Omental fat pad (tissue), 4 donors: ENCODE measurements at places on chromosomes 6 and 20.
A peak's percentile ranks its signal among the peaks of the same experiment; 100 is the strongest.

DNA sequence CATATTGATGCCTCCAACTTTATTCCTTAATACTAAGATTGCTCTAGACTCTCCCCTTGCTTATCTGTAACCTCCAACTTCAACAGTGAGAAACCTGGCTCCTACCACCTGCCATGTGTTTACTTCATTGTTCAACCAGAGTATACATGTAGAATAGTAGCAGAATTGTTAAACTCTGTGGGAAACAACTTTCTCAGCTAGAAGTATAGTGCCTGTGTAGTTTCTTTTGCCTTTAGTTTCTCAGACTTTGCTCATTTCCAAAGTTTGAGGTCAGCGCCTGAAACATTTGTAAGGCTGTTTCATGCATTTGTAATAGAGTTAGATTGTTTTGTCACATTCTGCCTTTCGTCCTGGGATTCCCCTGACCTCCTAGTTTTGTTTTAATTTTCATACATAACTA is 34.9 kb upstream of the HECA start:
- DNase-seq: no peak

DNA sequence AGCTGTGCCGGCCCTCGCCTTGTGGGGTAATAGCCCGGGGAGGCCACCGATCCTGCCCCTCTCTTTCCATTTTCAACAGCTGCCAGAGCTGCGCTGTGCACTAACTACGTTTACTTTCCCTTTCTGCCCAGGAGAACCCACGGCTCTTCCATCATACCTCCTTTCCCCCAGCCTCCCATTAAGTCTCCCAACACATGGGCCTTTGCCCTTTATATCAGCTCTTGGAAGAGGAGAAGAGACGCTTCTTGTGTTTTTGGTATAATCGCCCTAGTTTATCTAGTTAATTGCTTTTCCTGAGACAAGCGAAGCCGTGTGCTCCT is 637 bp downstream of the UBR2 start:
- DNase-seq: no peak

DNA sequence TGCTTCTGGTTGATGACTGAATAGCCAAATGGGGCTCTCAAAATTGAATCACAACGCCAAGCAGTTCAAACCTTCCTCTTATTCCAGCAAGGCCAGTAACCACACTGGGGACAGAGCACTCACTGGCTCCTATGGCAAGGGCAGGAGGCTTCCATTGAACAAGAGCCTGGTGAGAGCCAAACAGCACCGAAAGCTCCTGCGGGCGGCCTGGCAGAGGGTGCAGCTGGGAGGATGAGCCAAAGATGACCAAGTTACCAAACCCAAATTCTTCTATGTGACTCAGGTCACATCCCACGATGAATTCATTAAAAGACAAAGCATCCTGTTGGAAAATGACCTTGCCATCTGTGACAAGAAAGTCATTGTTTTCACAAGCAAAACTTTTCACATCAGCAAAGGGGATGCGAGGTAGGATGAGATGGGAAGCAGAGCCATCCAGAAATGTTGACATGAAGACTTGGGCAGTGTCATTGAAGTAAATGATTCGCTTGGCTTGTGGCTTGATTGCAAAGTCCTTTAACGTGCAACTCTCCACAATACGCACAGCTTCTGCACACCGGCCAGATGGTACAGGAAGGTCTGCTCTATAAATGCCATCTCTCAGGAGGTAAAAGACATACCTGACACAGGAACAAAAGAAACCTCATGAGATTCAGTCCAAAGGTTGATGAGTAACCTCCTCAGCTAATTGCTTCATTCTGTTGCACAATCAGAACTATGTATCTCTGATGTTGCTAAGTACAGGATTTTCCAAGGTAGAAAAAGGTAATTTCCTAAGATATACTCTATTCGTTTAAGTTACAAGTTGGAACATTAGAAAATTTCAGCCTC is 36.3 kb downstream of the ROS1 start:
- no peak for DNase-seq

DNA sequence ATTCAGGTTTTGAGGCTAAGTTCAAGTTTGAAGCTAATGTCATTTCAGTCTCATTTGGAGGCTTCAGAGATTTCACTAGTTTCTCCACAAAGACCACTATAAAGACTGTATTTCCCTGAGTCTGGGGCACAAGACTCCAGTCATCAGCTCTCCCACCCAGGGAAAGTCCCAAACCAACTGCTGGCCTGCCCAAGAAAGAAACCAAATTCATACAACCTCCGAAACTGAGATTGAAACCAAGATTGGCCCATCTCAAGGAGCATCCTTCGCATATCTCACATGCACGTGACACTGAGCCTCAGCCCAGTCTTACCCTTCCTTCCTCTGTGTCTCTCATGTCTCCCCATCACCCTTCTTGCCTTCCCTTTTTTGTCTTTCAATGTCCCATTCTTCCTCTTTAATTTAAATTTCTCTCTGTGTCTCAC is 3.5 kb upstream of the LTA start:
- DNase-seq: no peak

DNA sequence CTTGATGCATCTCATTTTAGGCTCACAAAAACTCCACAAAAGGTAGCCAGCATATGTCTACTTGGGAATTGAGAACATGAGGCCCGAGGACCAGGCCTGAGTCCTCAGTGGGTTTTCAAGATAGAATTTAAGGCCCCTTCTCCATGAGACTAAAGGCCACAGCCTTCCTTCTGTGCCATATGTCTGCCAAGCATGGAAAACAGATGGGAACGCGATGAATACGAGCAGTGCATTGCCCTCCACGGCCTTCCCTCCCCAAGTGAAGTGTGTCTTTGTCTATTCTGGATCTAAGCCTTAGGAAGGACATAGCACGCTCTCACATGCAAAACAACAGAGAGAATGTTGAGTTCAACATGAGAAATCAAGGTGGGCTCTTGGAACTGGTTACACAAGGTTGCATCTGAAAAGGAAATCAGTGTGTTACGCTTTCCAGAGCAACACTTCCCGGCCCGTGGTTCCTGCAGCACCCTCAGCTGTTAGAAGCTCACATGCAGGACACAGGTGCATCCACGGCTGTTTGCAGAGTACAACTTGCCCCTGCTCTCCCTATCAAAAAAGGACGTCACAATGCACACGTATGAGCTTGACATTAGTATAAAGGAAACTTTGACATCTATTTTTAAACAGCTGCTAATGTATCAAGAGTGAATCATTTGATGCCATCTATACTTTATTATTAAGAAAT is 229.9 kb downstream of the NRN1 start:
- no peak for DNase-seq

DNA sequence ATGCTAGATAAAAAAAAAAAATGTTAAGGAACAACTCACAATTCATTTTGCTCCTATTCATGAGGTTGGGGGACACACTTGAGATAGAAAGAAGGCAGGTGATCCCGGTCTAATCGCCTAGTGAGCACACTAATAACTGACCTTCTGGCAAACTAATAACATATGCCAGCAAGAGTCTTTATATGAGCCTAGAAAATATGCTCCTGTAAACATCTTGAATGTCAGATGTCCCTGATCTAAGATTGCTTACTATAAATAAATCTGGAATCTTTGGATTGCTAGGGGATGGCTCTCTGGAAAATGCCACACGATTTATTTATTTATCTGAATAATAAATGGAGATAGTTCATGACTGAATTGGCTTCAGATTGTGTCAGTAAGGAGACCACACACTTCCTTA is 821.9 kb downstream of the GRIK2 start:
- DNase-seq: no peak

GRCh38 chr20:5895626-5896025 is 54.7 kb downstream of the TRMT6 start:
- DNase-seq: no peak

- no peak for DNase-seq
Observed at GRCh38 chr20:54076259-54076658, 5.9 kb upstream of the BCAS1 start.

- no peak for DNase-seq
Observed at GRCh38 chr6:136647363-136647852, 97.2 kb upstream of the MAP7 start.

DNA sequence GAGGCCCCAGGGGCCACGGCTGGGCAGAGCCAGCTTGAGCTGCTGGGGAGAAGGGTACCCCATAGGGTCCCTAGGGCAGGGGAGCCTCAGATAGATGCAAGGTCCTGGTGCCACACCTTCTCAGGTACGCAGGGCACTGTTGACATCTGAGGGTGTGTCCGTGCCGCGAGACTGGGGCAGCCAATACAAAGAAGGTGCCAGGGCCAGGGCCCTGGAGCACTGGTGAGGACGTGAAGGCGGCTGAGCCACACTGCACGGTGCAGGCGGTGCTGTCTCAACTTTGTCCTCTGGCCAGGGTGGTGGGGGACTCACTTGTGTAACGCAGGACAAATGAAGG is 649 bp upstream of the LRRC73 start:
- no peak for DNase-seq

DNA sequence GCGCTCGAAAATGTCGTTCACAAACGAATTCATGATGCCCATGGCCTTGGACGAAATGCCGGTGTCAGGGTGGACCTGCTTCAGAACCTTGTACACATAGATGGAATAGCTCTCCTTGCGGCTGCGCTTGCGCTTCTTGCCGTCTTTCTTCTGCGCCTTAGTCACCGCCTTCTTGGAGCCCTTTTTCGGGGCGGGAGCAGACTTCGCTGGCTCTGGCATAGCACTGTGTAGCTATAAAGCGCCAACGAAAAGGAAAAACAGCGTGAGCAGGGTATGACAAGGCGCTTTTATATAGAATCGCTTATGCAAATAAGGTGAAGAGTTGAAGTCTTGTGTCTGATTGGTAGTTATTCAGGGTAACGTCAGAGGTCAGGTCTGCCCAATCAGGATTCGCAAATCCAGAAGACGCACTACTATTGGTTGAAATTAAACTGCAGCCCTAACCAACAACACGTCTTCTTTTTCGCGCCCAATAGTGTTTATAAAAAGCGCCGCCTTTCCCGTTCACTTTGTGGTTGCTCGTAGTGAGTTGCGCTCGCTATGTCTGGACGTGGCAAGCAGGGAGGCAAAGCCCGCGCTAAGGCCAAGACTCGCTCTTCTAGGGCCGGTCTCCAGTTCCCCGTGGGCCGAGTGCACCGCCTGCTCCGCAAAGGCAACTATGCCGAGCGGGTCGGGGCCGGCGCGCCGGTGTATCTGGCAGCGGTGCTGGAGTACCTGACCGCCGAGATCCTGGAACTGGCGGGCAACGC is 114.8 kb upstream of the PRSS16 start:
- peak; percentile 68 for DNase-seq

DNA sequence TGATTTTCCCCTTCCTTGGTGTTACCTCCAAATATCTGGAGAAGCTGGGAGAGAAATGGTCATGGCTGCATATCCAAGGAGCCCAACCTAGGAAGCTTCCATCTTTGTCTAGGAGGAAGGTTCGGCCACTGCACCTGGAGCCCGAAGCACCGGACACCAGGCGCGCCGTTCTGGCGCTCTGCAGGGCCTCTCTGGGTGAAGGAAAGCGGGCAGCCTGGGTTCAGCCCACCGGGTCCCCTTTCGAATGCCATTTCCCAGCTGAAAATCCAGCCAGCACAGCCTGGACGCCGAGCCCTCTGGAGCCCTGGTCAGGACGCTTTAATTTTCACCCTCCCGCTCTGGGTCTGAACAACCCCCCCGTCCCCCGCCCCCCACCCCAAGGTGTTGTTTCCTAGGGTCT is 1.2 kb downstream of the LINC00237 start:
- no peak for DNase-seq

DNA sequence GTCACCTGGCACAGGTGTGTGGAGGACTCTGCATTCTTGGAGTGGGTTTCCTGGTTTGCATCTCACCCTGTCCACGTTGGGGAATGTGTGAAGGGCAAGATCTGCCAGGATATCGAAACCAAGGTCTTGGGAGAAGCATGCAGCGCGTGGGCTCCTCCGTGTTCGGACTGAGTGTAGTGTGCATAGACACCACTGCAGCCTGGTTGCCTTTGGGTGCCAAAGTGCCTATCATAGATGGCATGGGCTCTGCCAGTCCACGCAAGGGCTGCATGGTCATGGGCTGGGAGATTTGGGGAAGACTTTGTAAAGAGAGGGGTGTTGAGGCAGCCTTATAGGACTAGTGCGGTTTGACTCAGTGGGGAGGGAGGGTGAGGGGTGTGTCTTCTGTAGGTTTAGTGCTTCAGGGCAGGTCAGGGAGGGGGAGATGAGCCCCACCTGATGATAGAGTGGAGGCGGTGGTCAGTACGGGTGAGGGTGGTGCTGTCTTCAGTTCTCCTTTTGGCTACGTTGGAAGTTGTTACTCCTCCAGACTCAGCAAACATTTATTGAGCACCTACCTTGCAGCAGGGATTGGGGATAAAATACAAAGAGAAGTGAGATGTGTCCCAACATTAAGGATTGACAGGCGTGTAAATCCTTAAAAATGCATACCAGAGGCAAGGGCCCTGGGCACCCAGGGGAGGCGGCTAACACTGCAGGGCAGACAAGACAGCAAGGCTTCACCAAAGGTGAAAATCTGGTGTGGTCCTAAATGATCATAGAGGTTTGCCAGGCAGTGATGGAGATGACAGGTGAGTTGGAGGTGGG is 28.3 kb downstream of the DUSP22 start:
- DNase-seq: no peak

GRCh38 chr6:132207991-132208390 is 193.3 kb downstream of the MOXD1 start:
- no peak for DNase-seq

DNA sequence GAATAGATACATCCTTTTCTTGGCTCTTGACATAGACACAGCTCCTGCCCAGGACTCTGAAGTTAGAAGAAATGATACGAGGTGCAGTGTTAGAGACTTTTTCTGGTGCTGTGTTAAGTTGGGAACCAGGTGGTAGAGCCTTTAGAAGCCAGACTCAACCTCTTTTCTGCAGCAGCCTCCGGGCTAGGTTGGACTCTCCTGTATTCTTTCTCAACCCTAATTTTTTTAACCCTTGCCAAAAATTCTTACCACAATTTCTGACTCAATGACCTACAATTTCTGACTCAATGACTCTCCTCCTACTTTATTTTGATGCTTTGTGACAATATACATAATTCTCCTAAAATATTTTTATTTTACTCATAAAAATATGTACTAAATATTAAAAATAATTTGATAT is 127.4 kb upstream of the PRL start:
- DNase-seq: no peak

GRCh38 chr20:58630063-58630462 is 21.0 kb upstream of the STX16 start:
- no peak for DNase-seq

GRCh38 chr6:106745197-106745770 is 115.9 kb downstream of the QRSL1 start:
- no peak for DNase-seq

DNA sequence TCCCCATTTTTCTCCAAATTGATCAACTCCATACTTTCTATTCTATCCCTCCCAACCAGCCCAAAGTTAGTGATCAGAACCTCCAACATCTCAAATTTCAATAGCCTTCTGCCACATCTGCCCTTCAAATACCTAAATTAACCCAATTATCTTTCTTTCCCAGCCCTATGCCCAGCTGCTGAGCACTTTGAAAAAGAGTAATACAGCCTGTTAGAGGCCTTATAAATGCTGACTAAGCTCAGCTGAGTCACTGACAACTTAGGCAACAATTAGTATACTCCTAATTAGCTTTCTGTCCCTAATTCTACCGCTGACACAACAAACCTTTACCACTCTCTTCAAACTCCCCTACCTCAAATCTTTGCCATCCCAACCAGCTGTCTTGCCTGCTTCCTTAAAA is 23.5 kb downstream of the RUNX2 start:
- no peak for DNase-seq
